CD4-positive, alpha-beta T cell treated with Interleukin-12 subunit alpha and Interleukin-12 subunit beta, for 1 hour (primary cell): ENCODE measurements at places on chromosomes 4 and X.
A peak's percentile ranks its signal among the peaks of the same experiment; 100 is the strongest.

DNA sequence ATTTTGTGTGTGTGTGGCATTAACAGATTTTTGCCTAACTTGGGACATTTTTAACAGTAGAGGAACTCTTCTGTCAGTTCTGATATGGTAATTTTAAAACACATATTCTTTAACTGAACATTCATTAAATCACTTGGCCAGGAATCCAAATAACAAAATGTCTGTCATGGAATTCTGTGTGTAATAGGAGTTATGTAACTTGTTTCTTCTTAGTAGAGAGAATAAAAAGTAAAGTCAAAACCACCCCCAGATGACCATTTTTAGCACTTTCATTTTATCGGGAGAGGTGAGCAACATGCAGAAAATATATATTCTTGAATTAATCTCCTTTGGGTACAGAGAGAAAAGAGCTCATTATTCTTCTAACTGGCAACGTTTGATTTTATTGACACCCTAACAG is 1740.3 kb downstream of the STIM2 start:
- DNase-seq, result no peak

DNA sequence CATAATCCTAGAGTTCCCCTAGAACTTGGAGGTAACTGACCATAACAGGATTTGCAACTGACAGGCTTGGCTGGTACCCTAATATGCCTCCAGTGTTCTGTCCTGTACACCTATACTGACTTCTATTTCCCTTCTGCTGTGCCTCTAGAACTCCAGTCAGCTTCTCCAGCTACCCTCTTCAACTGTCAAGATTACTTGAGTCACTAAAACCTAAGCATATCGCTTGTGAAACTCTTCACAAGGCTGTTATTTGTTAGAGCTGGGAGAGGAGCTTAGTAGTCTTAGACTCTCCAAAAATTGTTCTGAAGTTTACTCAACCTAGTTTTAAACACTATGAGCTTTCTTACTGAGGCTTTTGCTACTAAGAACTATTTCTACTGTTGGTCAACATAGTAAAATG is 52.0 kb downstream of the CCNG2 start:
- no peak for DNase-seq

- no peak for DNase-seq
These were observed 93.5 kb downstream of the TNIP2 start for GRCh38 chr4:2662598-2662997.

DNA sequence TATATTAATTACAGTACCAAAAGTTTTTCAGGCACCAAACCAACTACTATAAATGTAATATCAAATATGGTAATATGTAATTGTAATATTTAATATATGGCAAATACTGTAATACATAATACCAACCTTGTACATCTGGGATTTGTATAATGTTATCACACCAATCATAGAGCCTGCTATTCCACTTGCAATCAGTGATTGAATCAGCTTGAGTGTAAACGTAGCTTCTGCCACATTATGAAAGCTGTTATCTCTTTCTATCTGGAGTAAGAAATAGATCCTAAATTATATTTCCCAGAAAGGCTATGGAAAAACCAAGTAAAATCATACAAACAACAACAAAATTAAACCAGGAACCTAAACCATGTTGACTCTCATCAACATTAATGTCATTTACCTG is 24.7 kb upstream of the NEUROG2 start:
- no peak for DNase-seq

GRCh38 chr4:139934708-139935195 is 219.2 kb downstream of the MAML3 start:
- no peak for DNase-seq

GRCh38 chr4:159308566-159309340 is 205.9 kb downstream of the RAPGEF2 start:
- no peak for DNase-seq

GRCh38 chrX:24153178-24153795 is 3.8 kb downstream of the ZFX start:
- DNase-seq, result peak; percentile 17

- no peak for DNase-seq
These were observed 2.9 kb downstream of the USP51 start for GRCh38 chrX:55486736-55487135.

- no peak for DNase-seq
These were observed 39.6 kb downstream of the NUDT11 start for GRCh38 chrX:51456814-51457213.
